ENCODE measurements at places on chromosomes 13 and 19.

DNA sequence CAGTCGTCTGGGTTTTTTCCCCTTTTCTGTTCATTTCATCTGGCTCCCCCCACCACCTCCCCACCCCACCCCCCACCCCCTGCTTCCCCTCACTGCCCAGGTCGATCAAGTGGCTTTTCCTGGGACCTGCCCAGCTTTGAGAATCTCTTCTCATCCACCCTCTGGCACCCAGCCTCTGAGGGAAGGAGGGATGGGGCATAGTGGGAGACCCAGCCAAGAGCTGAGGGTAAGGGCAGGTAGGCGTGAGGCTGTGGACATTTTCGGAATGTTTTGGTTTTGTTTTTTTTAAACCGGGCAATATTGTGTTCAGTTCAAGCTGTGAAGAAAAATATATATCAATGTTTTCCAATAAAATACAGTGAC, 9.3 kb downstream of the CALM3 start:
- no peak for DNase-seq

DNA sequence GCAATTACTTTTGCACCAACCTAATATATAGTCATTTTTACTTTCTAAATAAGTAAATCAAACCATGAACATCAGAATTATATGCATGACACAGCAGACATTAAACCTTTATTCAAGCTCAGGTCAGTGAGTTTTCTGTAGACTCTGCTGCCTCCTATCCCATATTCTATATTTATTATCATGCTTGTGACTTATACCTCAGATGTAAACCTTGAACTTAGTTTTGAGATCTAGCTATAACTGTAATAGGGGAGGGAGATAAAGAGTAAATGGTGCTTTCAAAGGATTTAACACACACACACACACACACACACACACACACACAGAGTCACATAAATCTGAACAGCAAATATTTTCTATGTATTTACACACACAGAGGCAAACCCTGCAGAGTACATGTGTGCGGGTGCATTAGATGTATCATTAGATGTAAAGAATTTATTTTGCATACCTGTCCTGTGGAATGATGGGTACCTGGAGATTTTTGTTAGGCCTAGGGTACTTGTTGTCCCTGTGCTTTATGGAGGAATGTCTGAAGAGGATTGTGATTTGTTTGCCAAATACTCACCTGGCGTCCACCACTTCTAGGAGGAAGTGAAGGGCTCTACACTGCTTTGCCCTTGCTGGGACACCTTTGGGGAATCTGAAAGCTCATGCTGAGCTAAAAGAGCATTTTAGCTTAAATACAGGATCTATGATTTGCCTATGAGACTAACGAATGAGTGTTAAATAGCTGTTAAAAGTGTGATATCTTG, 521.9 kb downstream of the KLF5 start:
- no peak for DNase-seq

- peak; percentile 83 for DNase-seq
Measured at GRCh38 chr13:85497652-85498051, 301.6 kb downstream of the SLITRK6 start.

GRCh38 chr19:32200312-32201038, 144.9 kb upstream of the ZNF507 start:
- DNase-seq: no peak

- no peak for DNase-seq
Measured at GRCh38 chr13:34842466-34842865, 99.6 kb upstream of the NBEA start.

GRCh38 chr19:14475251-14476073, at the start of gene PTGER1:
Gene PTGER1, minus strand, starts transcription at chr19:14475354. Its CDS starts 1,034 bp downstream, at chr19:14474320.
- no peak for DNase-seq

DNA sequence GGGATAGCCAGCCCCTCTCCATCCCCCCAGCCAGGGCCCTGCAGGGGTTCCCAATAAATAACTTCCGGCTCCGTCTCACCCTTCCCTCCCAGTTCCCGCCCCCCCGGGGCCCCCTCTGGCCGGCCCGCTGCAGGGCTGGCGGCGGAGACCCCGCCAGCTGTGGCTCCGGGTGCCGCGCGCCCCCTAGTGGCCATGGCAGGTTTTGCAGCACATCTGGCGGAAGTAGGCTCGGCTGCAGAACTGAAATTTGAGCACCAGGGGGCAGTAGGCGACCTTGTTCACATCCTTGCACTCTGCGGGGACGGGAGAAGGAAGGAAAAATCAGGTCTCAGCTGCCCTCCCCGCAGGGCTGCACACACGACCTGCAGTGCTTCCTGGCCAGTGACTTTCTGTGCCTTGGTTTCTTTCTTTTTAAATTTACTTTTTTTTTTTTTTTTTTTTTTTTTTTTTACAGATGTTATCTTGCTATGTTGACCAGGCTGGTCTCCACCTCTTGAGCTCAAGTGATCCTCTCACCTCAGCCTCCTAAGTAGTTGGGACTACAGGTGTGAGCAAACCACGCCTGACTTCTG, 3.6 kb upstream of the MYO1F start:
- no peak for DNase-seq

DNA sequence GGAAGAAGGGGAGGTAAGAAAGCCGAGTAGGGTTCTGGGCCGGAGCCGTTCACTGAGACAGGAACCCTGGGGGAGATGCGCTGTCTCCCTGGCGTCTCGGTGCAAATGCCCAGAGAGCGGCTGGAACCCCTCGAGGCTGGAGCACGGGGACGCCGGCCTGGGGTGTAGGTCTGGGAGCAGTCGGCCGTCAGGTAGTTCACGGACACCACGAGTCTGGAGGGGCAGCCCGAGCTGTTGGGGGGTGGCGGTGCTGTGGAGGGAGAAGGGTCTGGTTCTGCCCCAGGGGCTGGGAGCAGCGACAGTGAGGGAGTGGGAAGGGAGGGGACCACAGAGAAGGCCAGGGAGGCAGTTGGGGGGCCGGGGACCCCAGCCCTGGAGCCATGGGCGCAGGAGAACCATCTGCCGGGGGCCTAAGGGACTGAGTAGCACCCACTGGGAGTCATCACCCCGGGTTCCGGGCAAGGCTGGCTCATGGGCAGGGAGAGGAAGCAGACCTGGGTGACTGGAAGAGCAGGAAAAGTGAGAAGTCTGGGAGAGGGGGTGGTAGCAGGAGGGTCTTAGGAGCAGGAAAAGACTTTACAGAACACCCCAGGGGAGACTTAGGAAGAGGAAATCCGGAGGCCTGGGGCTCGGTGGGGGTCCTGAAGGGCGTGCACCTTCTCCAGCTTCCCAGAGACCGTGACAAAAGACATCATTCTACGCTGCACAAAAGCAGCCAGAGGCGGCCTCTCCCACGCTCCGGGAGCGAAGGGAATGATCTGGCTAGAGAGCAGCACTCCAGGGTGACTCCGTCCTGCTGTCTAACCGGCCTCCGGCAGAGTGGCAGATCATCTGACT, 173.1 kb upstream of the SOX1 start:
- DNase-seq: no peak

GRCh38 chr13:111539252-111539651, 218.8 kb downstream of the TEX29 start:
- DNase-seq: no peak

- no peak for DNase-seq
Measured at GRCh38 chr13:43203781-43204180, 180.4 kb downstream of the DNAJC15 start.

GRCh38 chr19:15862444-15862843, 35.4 kb downstream of the CYP4F2 start:
- no peak for DNase-seq

DNA sequence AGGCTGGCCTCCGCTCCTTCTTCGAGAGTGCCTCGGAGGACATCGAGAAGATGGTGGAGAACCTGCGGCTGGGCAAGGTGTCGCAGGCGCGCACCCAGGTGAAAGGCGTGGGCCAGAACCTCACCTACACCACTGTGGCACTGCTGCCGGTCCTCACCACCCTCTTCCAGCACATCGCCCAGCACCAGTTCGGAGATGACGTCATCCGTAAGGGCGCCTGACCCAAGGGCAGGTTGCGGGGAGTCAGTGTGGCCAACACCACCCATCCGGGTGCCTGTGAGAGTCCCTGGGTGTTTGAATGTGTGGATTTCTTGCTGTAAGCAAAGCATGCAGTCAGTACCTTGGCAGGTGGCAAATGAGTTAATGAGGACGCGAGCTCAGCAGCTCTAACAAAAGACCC, 78.8 kb downstream of the RYR1 start:
- no peak for DNase-seq

- DNase-seq: no peak
Measured at GRCh38 chr19:29505097-29505824, 20.5 kb upstream of the VSTM2B start.

GRCh38 chr13:67231289-67232000, 1.3 kb upstream of the PCDH9 start:
- no peak for DNase-seq

DNA sequence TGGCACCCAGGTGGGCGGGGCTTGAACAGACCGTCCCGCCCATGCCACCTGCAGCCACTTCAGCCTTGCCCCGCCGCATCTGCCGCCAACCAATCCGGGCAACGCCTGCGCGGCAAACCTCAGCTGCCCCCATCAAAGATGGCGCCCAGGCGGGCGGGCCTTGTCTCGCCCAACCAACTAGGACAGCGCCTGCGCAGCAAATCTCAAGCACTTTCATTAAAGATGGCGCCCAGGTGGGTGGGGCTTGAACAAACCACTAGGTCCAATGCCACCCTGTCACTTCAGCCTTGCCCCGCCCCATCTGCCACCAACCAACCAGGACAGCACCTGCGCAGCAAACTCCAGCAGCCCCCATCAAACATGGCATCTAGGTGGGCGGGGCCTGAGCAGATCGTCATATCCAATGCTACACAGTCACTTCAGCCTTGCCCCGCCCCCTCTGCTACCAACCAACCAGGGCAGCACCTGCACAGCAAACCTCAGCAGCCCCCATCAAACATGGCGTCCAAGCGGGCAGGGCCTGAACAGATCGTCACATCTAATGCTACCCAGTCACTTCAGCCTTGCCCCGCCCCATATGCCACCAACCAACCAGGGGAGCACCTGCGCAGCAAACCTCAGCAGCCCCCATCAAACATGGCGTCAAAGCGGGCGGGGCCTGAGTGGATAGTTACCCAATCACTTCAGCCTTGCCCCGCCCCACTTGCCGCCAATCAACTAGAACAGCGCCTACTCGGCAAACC, 1.4 kb downstream of the PEG3 start:
- DNase-seq: no peak

DNA sequence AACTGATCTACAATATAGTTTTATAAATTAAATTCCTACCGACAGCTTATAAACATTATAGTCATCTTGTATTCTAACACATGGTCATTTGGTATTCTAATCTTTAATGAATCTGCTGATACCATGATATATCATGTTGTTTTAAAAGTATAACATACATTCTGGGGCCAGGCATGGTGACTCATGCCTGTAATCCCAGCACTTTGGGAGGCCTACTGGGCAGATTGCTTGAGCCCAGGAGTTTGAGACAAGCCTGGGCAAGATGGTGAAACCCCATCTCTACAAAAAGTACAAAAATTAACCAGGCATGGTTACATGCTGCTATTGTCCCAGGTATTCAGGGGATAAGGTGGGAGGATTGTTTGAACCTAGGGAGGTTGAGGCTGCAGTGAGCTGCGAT, 3.1 kb downstream of the ZNF383 start:
- no peak for DNase-seq

DNA sequence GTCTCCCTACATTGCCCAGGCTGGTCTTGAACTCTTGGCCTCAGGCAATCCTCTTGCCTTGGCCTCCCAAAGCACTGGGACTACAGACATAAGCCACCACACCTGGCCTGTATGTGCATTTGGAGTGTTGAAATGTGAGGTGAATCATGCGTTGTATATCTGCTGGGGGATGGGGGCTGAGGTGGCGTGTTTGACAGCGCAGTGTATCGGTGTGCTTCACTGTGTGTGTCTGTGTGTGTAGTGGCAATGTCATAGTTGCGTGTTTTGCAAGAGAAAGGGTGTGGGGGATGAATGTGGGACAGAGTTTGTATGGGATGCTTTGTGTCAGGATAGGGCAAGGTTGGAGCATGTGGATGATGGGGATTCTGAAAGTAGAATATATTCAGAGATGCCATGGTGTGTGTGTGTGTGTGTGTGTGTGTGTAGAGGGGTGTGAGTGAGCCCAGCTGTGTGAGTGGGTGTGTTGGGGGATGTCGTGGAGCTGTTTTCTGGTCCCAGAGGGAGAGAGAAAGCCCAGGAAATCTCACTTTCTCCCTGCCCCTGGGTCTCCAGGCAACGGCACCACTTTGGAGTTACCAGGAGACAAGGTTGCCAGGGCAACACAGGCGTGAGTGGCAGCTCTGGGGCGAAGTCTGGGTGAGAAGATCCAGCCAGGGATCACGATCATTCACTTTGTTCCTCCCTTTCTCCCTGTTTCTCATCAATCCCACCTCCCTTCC, 1.1 kb upstream of the SWSAP1 start:
- no peak for DNase-seq

DNA sequence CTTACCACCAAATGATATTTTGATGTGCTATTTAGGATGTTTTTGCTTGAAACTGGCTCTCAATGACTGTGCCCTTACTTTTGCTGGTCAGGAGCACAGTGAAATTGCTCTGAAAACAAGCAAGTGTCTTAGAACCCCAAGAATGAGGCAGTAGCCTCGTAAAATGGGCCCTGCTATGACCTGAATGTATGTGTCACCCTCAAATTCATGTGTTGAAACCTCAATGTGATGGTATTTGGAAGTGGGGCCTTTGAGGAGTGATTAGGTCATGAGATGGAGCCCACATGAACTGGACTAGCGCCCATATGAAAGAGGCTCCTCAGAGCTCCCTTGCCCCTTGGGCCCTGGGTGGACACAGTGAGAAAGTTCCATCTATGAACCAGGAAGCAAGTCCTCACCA, 155.2 kb downstream of the ZIC5 start:
- no peak for DNase-seq

DNA sequence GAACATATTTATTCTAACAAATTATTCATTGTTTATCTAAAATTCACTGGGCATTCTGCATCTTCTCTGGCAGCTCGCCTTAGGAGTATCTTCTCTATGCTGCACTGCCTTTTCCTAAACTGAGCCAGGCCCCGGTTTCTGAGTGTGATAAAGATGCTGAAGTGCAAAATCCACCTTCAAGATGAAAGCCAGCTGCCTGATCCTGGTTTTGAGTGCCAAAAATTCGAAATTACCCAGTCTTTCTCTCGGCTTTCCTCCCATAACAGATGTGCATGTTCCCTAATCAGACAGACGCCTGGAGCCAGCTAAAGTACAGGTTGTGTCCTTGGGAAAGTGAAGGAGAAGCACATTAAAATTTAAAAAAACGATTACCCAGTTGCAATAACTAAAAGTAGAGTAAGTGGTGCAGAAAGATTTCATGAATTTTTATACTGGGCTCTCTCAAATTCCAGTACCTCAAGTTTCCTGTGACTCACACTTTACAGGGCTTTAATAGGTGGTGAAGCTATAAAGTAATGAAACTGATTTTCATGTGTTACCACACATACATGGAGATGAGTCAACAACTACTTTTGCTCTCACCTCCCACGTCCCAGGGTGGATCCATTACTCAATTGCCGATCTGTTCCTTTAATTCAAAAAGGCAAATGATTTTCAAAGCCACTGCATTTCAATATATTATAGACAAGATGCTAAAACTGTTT, 65.0 kb upstream of the GTF2F2 start:
- peak; percentile 83 for DNase-seq

- no peak for DNase-seq
Measured at GRCh38 chr13:90385781-90386489, 961.6 kb upstream of the MIR17HG start.

DNA sequence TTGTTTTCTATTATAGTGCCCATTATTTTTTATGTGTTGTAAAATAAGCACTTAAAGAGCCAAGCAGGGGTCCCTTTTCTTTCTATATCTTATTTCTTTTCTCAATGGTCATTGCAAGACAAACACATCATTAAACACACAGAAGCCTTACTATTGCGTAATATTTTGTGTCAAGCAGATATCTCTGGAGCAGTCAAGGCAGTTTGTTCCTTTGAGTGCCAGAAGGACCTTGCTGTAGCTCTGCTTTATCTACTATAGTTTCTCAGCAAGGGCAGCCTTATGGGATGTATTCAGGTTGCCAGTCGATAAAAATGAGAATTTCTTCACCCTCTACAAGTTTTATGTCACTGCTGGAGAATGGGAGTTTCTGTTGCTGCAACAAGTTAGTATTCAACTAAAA, 319.3 kb downstream of the TDRD3 start:
- DNase-seq: no peak

All from HFF-Myc (cell line).